ENCODE measurements at places on chromosomes 16 and 17. TPM values are rescaled to one million over a fixed set of nuclear protein-coding genes. Genes with fewer than 3 reads are reported as not detected.

The ANKRD40CL gene
- total RNA-seq = not detected

The SLFN14 gene
- total RNA-seq = not detected

- DNase-seq = no peak
Observed at GRCh38 chr16:78258375-78259065, 159.1 kb downstream of the WWOX start.

DNA sequence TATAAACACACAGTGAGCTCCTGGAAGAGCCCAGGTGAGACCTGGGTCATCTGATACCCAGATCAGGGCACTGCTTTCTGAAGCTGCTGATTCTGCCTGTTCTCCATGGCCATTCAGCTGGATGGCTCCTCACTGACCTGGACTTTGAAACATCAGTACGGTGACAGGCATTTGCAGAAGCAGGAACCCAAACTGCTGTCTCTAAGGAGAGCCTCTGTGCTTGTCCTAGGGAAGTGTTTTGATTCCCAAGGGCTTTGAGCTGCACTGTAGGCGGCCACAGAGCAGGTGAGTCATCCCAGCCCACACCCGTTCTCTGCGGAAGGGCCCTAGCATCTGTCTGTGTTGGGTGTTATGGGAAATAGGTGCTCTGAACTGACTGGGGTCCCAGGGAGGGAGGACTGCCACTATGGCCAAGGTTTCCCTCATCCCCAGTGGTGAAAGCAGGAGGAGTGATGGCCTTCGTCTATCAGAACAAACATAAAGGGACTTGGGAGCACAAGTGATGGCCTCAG is 60.7 kb upstream of the ADCY9 start:
- DNase-seq = no peak

- peak; percentile 13 for DNase-seq
Observed at GRCh38 chr17:40532520-40533253, 31.3 kb upstream of the TNS4 start.

DNA sequence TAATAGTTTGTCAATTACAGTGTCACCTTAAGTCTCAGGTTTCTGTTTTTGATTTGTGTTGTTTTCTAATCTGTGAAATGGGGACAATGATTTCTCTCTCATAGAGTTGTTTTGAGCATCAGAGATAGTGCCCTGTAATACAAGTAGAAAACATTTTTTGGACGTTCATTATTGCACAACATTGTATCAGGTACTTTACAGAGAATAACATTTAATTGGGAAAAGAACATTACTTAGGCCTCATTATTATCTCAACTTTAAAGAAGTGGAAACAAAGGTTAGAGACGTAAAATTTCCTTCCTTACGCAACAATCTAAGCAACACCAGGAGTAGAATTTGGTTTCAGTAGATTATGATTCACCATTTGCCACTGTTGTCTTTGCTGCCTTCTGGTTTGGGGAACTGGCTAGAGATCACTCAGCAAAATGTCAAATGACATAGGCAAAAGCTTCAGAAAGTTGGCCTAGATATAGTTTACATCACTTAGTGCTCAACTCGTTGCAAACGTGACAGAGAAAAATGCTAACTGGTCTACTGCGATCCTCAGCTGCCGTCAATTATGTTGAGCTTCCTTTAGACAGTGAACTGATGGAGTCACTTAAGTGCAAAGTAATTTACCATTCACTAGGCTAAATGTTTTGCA is 1026.8 kb downstream of the CDH11 start:
- no peak for DNase-seq
